ENCODE measurements at places on chromosomes 3 and 15. TPM values are rescaled to one million over a fixed set of nuclear protein-coding genes. Genes with fewer than 3 reads are reported as not detected.

- H3K27me3 ChIP-seq: no peaks in the 10 kb centered on the region
- H3K4me1 ChIP-seq: no peaks in the 10 kb centered on the region
- DNase-seq: no peak
Observed at GRCh38 chr15:96309143-96309660, 21.3 kb upstream of the NR2F2 start.

GRCh38 chr15:58386081-58386480 lies 45.7 kb upstream of the LIPC start:
- no peaks in the 10 kb centered on the region for H3K27me3 ChIP-seq
- H3K27ac ChIP-seq: no peak overlapping the region
- H3K4me3 ChIP-seq: no peak overlapping the region
- no peaks in the 10 kb centered on the region for H3K36me3 ChIP-seq

GRCh38 chr3:151305060-151305774 lies 11.4 kb downstream of the GPR87 start:
- peak; percentile 4 for DNase-seq
- H3K27me3 ChIP-seq: peaks cover 4% of the 10 kb centered on the region
- H3K4me3 ChIP-seq: peak overlapping the region; percentile 12
- H3K27ac ChIP-seq: peak overlapping the region; percentile 68
- no peaks in the 10 kb centered on the region for H3K4me1 ChIP-seq

GRCh38 chr15:63772520-63772919 lies 61.2 kb downstream of the HERC1 start:
- H3K36me3 ChIP-seq: peaks cover 34% of the 10 kb centered on the region
- no peak for DNase-seq
- no peak overlapping the region for H3K27ac ChIP-seq
- H3K27me3 ChIP-seq: no peaks in the 10 kb centered on the region
- H3K4me3 ChIP-seq: no peak overlapping the region

GRCh38 chr3:120357807-120358206 lies 8.7 kb upstream of the LRRC58 start:
- no peak for DNase-seq
- no peak overlapping the region for H3K27ac ChIP-seq
- H3K4me1 ChIP-seq: no peaks in the 10 kb centered on the region
- no peak overlapping the region for H3K4me3 ChIP-seq
- H3K27me3 ChIP-seq: no peaks in the 10 kb centered on the region

GRCh38 chr15:84764989-84765388 lies 16.6 kb downstream of the ZNF592 start:
- H3K36me3 ChIP-seq: peaks cover 4% of the 10 kb centered on the region
- no peaks in the 10 kb centered on the region for H3K27me3 ChIP-seq
- no peak for DNase-seq
- no peak overlapping the region for H3K4me3 ChIP-seq
- peaks cover 20% of the 10 kb centered on the region for H3K4me1 ChIP-seq

GRCh38 chr3:150721285-150722130 lies 17.8 kb upstream of the ERICH6 start:
- peaks cover 3% of the 10 kb centered on the region for H3K4me1 ChIP-seq
- H3K27me3 ChIP-seq: no peaks in the 10 kb centered on the region
- DNase-seq: peak; percentile 73
- H3K4me3 ChIP-seq: no peak overlapping the region
- H3K27ac ChIP-seq: no peak overlapping the region

DNA sequence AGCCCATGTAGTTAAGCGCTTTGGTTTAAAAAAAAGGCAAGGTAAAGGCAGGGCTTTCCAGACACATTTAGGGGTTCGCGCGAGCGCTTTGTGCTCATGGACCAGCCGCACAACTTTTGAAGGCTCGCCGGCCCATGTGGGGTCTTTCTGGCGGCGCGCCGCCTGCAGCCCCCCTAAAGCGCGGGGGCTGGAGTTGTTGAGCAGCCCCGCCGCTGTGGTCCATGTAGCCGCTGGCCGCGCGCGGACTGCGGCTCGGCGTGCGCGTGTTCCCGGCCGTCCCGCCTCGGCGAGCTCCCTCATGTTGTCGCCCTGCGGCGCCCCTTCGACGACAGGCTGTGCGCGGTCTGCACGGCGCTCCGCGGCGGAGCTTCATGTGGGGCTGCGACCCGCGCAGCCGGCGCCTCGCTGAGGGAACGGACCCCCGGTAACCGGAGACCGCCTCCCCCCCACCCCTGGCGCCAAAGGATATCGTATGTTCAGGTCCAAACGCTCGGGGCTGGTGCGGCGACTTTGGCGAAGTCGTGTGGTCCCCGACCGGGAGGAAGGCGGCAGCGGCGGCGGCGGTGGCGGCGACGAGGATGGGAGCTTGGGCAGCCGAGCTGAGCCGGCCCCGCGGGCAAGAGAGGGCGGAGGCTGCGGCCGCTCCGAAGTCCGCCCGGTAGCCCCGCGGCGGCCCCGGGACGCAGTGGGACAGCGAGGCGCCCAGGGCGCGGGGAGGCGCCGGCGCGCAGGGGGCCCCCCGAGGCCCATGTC lies 927 bp downstream of the SMAD6 start:
- peak overlapping the region; percentile 89 for H3K27ac ChIP-seq
- DNase-seq: peak; percentile 63
- H3K36me3 ChIP-seq: peaks cover 6% of the 10 kb centered on the region

DNA sequence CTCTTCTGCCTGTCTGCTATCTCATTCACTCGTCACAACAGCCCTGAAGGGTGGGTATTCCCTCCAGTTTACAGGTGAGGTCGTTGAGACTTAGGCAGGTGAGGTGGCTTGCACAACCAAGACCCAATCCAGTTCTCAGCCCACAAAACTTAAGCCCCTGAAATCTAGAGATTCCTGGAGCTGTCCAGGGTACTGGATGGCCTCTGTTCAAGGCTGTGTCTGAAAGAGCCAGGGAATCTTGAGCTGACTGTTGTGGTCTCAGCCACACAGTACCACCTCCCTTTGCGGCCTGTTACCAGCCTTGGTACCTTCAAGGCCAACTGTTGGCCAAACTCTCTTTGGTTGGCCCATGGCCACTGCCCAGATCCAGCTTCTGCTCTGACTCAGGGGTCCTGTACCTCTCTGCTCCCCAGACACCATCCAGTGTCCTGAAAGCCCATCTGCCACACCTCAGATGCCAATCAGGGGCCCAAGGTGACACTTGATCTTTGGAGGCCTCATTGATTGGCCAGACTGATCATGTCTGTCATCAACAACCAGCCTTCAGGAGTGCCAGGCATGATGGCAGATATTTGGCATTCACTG lies 10.9 kb upstream of the FAM107A start:
- no peaks in the 10 kb centered on the region for H3K36me3 ChIP-seq
- peaks cover 6% of the 10 kb centered on the region for H3K4me1 ChIP-seq
- H3K4me3 ChIP-seq: no peak overlapping the region
- DNase-seq: no peak
- no peak overlapping the region for H3K27ac ChIP-seq

DNA sequence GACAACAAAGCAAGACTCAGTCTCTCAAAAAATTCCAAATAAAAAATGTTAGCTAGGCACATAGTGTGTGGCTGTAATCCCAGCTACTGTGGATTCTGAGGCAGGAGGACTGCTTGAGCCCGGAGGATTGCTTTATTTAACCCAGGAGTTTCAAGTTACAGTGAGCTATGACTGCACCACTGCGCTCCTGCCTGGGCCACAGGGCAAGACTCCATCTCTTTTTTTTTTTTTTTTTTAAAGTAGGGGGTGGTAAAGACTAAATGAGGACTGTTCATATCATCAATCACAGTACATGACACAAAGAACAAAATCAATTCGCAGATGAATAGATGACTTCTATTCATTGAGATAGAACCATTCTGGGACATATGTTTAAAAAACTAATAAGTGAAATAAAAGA lies 48.1 kb downstream of the ACAP2 start:
- H3K4me1 ChIP-seq: peaks cover 2% of the 10 kb centered on the region
- H3K27ac ChIP-seq: no peak overlapping the region
- peaks cover 11% of the 10 kb centered on the region for H3K36me3 ChIP-seq
- no peaks in the 10 kb centered on the region for H3K27me3 ChIP-seq
- H3K4me3 ChIP-seq: no peak overlapping the region
- no peak for DNase-seq

DNA sequence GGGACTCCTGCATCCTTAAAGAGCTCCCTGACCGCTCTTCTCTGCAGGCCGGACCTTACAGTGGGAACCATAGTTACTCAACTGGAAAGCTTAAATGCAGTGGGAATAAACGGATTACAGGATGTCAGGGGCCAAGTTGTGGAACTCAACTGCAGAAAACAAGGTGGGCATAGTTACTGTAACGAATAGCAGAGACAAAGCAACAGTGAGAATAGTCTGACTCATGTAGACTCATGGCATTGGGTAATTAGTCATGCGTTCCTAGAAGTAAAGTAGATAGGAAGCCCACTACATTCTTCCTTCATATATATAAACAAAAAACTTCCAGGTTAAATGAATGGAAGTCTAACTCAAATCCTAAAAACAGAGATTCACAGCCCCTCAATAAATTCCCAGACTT lies 95.5 kb upstream of the CHRNA7 start:
- H3K4me3 ChIP-seq: no peak overlapping the region
- no peak for DNase-seq
- H3K36me3 ChIP-seq: no peaks in the 10 kb centered on the region
- H3K4me1 ChIP-seq: no peaks in the 10 kb centered on the region
- H3K27ac ChIP-seq: no peak overlapping the region

DNA sequence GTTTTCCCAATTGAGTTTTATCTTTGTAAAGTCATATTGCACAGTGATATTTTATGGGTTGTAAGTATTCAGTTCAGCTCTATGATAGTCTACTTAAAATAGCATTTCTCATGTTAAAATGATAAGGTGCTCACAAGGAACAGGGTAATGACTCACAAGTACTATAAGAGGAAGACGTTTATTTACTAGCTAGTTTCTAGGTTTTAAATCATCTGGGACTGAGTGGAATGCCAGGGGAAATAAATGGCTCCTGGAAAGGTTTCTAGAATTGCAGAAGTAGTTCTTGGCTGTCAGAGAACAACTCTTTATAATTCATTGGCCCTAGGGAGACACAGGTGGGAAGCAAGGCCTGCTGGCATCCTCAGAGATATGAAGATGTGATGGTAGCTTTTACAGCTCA lies 112.8 kb downstream of the CHDH start:
- H3K4me3 ChIP-seq: no peak overlapping the region
- H3K27me3 ChIP-seq: no peaks in the 10 kb centered on the region
- no peak overlapping the region for H3K27ac ChIP-seq
- no peak for DNase-seq

DNA sequence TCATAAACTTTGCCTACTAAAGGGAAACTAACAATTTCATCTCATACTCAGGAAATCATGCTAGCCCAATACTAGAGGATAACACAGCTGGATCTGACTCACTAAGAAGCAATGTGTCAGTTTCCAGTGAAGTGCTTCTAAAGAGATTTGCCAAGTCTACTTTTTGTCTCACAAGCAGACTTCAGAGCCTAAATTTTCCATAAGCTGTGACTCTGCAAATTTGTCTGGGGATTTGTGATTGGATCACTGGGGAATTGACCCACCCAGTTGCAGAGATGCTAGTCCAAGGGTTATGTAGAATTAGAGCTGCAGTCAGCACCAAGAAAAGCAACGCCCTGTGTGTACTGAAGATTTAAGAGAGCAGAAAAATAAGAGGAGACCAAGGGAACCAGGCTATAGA lies 647.1 kb downstream of the NTRK3 start:
- no peaks in the 10 kb centered on the region for H3K27me3 ChIP-seq
- H3K27ac ChIP-seq: no peak overlapping the region
- H3K4me3 ChIP-seq: no peak overlapping the region
- no peaks in the 10 kb centered on the region for H3K36me3 ChIP-seq

The ARPIN gene
- 13.5 TPM for polyA plus RNA-seq

The TMEM158 gene
- polyA plus RNA-seq: 76.4 TPM

The SKIL gene
- polyA plus RNA-seq: 5.1 TPM

The GOLGA6L4 gene
- polyA plus RNA-seq: 0.94 TPM
